Activated T-cell treated with anti-CD3 and anti-CD28 coated beads, Interleukin-2, amount 50 U/mL, for 48 hours (primary cell): ENCODE measurements at places on chromosomes 12 and 14.

DNA sequence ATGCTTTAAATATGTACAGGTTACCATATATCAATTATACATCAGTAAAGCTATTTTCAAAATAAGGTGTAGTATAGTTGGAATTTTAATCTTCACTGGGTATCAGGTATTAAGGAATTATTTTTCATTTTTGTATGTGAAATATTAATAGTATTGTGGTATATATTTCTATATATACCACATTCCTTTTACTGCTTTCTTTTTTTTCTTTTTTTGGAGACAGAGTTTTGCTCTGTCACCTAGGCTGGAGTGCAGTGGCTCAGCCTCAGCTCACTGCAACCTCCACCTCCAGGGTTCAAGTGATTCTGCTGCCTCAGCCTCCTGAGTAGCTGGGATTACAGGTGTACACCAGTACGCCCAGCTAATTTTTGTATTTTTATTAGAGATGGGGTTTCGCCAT lies 36.6 kb downstream of the BICDL1 start:
- DNase-seq = no peak

- DNase-seq = no peak
Observed at GRCh38 chr14:49240383-49240782, 345.8 kb downstream of the RPS29 start.

DNA sequence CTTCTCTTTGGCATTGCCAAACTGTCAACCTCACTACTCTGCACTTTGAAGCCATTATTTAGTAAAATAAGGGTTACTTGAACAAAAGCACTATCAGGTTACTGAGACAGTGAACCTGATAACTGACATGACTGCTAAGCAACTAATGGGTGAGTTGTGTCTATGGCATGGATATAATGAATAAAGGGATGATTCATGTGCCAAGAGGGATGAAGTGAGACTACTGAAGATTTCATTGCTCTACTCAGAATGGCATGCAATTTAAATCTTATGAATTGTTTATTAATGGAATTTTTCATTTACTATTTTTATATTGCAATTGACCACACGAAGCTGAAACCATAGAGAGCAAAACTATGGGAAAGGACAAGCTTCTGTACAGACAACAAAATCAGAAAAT lies 74.4 kb downstream of the CEP128 start:
- no peak for DNase-seq

- DNase-seq = no peak
Observed at GRCh38 chr14:61553730-61554641, 141.3 kb upstream of the HIF1A start.

DNA sequence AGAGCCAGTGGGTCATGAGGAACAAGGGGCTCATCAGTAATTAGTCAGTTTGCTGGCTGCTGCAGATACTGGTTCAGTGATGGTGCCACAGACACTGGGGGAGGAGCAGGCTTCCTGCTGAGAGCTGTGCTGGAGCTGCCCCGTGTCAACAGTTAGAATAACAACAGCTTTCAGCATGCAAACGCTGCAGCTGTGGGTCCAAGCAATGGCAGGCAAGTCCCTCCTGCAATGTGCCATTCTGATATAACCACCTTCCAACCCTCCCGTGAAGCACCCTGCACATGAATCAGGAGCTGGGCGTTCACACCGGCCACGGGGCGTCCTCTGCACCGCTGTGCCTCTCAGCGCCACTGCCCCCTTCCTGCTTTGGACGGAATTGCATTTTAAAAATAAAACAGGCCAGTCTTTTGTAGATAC lies 258.4 kb upstream of the SFSWAP start:
- peak; percentile 59 for DNase-seq

- no peak for DNase-seq
Observed at GRCh38 chr12:88417531-88417930, 162.7 kb downstream of the KITLG start.

- no peak for DNase-seq
Observed at GRCh38 chr12:91677556-91677955, 468.1 kb downstream of the BTG1 start.

GRCh38 chr12:124893792-124894516 lies 20.5 kb downstream of the UBC start:
- no peak for DNase-seq

- peak; percentile 79 for DNase-seq
Observed at GRCh38 chr14:78566026-78566858, 396.1 kb downstream of the NRXN3 start.

GRCh38 chr12:83800022-83800421 lies 1112.6 kb downstream of the SLC6A15 start:
- no peak for DNase-seq

GRCh38 chr12:102759466-102759865 lies 157.6 kb downstream of the PAH start:
- DNase-seq = no peak

DNA sequence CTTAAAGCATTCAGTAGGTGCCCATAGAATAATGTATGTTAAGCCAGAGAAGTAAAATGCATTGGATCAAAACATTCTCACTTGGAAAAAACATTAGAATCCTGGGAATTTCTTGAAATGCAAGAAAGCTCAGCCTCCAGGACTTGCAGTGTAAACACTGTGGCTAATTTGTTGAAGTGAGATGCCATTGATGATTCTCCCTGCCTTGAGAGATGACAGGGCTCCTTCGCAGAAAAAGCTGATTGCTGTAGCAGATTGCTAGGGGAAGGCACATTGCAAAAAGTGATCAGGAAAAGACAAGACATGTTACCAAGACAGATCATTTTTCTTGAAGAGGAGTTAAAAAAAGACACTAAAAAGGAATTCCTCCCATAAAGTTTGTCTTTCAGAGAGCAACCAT lies 204.2 kb upstream of the HMGA2 start:
- no peak for DNase-seq

DNA sequence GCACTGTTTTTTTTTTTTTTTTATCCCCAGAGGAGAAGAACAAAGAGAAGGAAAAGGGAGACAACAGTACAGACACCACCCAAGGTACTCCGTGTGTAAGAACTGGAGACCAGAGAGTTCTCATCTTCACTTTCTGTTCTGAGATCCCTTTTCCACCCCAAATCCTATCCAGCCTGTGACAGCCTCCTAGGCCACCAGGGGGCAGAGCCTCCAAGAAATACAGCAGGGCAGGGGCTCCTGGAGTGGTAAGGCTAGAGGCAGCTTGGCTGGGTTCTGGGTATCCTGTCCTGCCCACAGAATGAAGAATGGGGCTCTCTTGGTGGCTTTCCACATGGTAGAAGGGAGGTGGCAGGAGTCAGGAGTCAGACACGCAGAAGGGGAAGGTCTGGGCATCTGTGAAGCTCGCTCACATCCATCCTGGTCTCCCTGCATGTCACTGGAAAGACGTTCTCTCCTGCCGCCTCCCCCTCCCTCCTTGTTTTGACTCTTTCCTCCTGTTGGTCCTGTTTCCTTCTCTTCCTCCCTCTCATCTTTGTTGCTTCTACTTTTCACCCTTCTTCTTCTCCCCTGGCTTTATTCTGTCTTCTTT lies 12.0 kb downstream of the CLSTN3 start:
- DNase-seq = peak; percentile 74

DNA sequence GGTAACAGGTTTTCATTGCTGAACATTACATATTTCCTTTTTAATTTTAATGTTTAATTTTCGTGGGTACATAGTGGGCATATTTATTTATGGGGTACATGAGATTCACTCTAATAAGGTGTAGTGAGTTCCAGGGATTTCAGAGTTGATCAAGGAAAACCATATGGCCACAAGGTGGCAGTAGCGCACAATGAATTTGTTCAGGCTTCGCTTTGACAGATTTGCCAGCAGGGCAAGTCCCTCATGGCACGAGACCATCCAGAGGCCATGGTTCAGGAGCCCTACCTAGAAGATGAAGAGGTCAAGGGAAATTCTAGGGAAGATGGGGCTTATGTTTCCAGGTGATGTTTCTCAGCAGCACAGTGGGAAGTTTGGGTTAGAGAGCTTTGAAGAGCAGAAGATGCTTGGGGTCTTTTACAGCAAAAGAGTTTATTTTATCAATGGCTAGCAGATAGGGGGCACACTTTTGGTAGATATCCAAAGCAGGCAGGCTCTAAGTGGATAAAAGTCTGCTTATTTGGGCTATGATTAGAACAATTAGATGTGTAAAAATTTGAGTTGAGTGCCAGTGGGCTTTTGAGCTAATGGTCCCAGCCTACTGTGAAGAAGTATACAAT lies 1004.4 kb downstream of the AACS start:
- DNase-seq = peak; percentile 69

DNA sequence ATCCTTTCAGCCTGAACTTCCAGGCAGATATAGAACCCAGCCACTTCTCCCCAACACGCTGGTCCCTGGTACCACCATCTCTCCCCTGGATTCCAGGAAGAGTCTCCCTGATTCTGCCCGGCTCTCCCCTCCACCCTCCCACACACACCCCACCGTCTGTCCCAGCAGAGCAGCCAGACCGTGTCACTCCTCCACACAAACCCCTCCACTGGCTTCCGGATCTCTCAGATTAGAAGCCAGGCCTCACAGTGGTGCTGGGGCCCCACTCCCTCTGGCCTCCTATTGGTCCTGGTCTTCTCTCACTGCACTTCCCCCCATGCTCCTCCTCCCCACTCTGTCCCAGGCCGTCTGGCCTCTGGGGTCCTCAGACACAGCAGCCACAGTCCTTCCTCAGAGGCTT lies 52.4 kb upstream of the CDKN3 start:
- DNase-seq = no peak

DNA sequence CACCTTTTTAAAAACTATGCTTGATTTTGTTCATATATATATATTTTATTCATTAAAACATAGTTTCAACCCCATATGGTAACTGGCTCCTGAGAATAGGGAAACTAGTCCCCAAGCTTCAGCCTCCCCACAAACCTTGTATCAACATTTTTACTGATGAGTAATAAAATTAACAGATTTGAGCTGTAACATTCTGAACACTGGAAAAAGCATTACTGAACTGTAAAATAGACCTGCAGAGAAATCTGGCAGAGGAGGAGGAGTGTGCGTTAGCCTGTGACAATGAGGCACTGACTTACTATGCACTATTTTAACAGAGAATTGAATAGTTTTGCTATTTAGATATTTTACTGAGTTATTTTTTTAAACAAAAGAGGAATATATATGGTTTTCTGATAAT lies 43.1 kb downstream of the FRS2 start:
- no peak for DNase-seq

DNA sequence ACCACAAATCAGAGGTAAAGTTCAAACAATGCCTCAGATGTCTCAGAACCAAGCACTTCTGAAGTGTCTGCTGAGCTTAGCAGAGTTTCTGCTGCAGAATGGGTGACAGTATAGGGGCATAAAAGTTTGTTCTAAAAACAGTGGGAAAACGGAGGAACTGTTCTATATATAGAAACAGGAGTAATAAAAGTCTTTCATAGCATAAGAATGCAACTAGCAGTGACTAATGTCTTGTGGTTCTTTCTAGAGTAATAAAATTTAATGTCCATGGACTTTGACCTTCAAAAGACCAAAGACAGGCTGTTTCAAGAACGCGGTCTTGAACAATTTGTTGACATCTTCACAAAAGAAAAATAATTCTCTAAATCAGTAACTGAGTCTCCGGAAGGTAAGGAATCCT lies 107.5 kb upstream of the FAR2 start:
- DNase-seq = no peak

- DNase-seq = no peak
Observed at GRCh38 chr14:72423957-72424356, 469.9 kb downstream of the DPF3 start.

DNA sequence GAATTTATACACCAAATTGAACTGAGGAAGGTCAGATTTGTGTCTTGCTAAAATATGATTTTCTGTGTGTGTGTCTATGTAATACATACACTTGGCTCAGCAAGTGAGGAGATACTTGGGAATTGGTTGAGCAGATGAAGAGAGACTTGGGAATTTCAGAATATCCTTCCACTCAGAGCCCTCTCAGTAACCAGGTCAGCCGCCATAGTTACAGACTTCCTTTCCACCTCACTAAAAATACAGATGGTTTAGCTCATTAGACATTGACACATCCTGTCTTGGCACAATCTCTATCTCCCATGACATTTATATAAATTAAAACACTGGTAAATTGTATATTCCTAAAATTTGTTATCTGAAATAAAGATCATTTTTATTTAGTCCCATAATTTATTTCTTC lies 15.9 kb downstream of the PIK3C2G start:
- DNase-seq = no peak

DNA sequence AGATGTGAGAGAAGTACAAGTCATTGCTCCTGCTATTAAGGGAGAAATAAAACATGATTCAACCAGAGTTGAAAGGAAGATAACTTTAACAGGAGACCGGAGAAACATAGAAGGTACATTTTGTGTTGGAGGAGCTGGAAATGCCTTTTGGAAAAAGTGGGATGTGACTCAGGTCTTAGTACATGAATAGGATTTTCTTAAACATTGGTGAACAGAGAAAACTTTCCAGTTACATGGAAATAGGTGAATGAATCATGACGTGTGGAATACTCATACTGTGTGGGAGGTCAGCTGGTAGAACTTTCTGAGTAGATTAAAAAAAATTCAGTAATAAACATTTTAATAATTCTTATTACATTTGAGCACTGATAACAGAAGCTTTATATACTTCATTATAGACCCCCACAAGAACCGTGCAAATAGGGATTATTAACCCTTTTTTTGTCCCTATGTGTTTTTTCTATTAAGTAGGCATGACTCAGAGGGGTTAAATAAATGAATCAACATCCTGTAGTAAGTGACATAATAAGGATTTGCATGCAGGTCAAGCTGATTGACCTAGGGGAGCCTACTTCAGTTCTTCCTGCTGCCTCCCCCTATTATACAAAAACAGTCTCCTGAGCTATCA lies 710.5 kb downstream of the NOVA1 start:
- DNase-seq = no peak

- DNase-seq = no peak
Observed at GRCh38 chr14:21264025-21264801, 5.0 kb downstream of the HNRNPC start.

DNA sequence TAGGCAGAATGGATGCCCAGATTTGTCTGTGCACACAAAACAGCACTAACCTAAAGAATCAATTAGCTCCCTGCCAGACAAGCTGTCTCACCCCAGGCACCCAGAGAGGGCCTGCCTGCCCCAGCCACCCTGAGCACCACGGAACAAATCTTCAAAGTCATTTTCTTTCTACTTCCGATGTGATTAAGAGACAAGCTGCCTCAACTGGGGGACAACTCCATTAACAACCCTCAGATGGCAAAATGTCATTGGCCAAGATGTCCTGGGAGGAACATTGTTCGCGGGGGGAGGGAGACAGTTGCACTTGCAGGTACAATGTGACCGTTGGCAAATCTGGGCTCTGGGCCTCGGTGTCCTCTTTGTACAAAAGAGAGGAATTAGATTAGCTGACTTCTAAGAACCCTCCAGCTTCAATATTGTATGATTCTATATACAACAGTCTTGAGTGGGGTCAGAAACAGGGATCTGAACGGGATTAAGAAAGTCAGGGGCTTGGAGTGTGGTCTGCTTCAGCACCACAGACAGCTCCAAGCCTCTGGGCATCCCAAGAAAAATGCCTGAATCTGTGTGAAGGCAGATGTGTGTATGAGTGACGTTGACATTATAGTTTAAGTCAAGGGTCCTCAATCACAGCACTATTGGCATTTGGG lies 42.8 kb upstream of the CMKLR1 start:
- no peak for DNase-seq

DNA sequence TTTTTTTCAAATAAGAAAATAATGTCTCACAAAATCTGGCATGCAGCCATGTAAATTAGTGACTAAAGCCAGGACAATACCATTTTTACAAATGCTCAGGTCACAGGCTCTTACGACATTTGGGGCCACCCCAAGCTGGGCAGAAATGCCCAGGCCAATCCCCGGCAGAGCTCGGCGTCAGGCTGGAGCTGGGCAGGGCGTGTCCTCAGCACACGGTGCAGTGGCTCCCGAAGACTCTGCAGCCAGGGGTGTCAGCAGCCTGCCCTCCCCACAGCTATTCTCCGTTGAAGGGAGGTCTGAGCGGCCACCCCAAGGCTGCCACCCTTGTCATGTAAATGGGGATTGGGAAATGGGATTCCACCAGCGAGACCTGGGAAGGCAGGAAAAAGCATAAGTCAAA lies 158.6 kb downstream of the DICER1 start:
- DNase-seq = no peak
